Germinal center (tissue), 1 donor: ENCODE measurements at places on chromosomes 13 and 19.

DNA sequence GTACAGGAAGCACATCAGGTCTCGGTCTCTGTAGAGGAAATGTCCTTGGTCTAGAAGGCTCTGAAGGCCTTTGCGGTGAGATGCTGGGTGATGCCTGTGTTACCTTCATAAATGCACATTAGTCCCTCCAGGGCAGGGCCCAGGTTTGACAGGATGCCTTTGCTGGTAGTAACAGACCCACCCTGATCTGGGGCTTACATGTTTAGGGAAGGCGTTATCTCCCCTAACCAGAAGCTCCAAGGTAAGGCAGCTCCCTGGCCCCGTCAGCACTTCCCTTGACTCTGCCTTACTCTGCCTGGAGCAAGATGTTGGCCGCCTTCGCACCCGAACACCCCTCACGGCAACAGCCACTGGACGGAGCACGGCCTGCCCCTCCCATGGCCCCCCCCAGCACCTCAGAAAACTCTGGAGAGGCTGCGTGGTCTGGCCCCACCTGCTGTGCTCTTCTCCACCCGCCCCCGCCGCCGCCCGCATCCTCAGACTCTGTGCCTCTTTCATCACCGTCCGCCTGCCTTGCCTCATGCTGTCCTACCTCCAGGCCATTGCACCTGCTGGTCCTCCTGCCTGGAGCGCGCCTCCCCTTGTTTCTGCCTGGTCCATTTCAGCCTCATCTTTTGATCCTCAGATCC, 9.1 kb downstream of the AP2A1 start:
- no peak for DNase-seq

GRCh38 chr19:32811151-32811550, 58.4 kb downstream of the SLC7A9 start:
- DNase-seq = no peak

GRCh38 chr13:110925023-110925612, 10.2 kb upstream of the ANKRD10 start:
- DNase-seq = no peak

DNA sequence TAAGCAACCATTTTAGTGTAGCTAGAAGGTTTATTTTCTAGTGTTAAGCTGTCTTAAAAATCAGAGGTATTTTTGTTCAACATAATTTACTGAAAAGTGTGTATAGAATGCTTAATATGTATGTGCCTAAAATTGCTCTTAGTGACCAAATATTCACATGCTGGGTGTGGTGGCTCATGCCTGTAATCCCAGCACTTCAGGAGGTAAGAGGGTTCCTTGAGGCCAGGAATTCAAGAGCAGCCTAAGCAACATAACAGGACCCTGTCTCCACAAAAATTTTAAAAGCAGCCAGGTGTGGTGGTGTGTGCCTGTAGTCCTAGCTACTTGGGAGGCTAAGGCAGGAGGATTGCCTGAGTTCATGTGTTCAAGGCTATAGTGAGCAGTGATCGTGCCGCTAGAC, 120.9 kb upstream of the FRY start:
- no peak for DNase-seq

DNA sequence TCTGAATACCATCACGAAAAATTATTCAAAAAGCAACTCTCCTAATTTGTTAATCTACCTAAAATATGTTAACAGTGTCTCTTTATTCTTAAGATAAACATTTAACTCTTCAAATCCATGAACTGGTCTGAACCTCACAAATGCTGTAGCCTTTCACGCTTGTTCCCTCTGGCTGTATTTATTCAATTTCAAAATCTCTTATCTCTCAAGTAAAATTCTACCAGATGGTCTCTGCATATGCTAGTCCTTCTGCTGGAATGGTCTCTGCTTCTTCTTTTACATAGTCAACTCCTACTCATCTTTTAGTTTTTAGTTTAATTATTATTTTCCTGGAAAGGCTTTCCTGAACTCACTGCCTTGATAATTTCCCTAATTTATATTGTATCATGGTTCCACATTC, 232.9 kb upstream of the PCDH20 start:
- DNase-seq = no peak

GRCh38 chr13:29917650-29918049, 67.2 kb upstream of the UBL3 start:
- no peak for DNase-seq

DNA sequence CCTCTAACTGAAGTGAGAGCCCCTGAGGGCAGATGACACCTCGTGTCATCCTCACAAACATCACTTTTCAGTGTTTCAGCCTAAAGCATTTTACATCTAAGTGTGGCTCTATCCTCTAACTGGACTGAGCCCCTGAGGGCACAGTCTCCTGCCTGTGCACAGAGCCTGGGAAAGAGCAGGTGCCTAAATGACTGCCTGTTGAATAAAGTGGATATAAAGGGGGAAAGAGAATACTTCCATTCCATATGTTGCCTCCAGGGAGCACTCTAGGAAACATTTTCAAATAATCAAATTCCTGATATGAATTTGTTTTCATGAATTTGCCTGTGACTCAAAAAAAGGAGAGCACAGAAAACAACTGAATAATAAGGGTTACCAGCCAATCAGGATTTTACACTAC, 32.2 kb downstream of the CNMD start:
- no peak for DNase-seq

GRCh38 chr13:112073245-112074138, 6.5 kb downstream of the SOX1 start:
- DNase-seq = no peak

DNA sequence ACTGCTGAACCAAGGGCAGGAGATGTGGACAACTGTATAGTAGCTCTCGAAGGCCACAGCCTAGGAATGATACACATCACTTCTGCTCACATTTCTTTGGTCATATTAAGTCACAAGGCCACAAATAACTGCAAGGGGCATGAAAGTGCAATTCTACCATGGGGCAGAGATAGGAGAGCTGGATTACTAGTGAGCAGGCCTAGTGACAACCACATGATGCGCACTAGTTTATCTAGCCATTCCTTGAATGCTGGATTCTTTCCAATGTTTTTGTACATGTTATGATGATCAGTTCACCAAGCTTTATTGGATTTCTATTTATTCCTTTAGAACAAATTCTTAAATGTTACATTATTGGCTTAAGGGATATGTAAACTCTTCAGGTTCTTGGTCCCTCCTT, 100.7 kb downstream of the MIPEP start:
- no peak for DNase-seq

GRCh38 chr13:40502236-40502635, 164.2 kb downstream of the FOXO1 start:
- no peak for DNase-seq

DNA sequence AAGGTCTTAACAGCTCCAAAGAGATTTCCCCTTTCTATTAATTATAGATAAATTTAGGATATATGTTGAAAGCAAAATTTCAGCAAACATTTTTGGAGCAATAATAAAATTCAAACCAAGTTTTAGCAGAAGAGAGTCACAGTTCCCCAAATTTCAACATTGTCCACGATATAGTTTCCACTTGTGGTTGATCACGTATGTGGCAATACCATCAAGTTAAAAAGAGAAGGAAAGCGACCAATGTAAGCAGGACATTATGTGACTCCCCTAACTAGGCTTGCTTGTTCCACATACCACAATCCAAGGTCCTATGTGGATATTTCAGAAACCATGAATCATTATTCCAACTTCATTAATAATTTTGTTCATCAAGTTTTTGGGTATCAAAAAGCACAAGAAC, 52.8 kb downstream of the ELF1 start:
- no peak for DNase-seq
